ENCODE measurements at places on chromosomes 7 and 10.

GRCh38 chr10:116668446-116668845, 47.7 kb downstream of the PNLIPRP2 start:
- DNase-seq = no peak

DNA sequence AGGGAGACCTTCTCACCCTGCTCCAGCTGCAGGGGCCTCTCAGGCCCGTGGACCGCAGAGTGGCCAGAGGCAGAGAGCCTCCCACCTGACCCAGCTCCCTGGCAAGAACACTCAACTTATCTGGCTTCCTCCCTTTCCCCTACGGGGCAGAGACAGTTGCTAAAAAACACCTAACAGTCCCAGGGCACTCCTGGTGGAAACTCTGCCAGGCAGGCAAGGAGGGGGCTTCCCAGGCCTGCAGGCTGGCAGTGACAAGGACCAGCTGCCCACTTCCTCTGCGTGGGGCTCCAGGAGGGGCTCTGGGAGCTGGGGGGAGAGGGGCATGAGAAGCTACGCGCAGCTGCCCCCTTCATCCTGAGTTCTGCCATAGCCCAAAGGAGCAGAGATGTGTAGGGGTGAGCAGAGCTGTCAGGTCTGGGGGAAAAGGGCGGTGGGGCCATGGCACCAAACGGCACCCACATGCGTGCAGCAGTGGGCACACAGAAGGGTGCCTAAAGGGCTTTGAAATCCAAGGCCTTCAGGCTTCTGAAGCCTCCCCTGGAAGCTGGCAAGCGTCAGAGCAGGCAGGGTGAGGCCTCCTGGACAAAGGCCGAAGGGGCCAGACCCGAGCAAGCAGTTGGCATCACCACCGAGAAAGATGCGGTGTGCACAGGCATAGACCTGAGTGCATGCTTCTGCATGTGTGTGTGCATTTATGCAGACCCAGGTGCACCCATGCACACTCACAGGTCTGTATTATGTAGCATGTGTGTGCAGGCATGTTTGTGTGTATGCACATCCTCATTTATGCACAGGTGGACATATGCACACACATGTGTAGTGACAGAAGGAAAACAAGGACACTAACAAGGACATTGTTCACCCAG, 14.4 kb downstream of the SPOCK2 start:
- DNase-seq = no peak

- DNase-seq = no peak
Observed at GRCh38 chr10:130935128-130935439, 376.4 kb downstream of the TCERG1L start.

DNA sequence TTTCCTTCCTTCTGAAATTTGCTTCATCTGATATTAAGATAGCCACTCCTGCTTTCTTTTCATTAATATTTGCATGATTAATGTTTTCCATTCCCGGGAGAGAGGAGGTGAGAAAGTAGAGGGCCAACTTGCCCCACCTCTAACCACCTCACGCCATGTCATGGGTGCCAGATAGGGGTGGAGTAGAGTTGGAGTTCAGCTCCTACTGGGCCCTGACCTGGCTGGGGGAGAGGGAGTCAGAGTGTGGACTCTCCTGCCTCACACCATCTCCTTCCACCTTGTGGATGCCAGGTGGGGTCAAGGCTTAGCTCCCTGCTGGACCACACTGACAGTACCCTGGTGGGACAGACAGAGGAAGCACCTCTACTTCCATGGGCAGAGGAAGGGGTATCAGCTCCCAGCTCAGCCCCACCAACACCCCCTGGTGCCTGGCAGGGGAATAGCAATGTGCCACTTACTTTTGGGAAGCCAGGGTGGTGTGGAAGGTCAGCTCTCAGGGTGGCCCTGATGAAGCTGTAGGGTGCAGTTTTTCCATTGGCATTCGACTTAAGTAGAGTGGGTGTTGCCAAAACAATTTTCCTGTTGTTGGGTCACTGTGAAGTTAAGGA, 28.0 kb downstream of the CHST12 start:
- peak; percentile 10 for DNase-seq

DNA sequence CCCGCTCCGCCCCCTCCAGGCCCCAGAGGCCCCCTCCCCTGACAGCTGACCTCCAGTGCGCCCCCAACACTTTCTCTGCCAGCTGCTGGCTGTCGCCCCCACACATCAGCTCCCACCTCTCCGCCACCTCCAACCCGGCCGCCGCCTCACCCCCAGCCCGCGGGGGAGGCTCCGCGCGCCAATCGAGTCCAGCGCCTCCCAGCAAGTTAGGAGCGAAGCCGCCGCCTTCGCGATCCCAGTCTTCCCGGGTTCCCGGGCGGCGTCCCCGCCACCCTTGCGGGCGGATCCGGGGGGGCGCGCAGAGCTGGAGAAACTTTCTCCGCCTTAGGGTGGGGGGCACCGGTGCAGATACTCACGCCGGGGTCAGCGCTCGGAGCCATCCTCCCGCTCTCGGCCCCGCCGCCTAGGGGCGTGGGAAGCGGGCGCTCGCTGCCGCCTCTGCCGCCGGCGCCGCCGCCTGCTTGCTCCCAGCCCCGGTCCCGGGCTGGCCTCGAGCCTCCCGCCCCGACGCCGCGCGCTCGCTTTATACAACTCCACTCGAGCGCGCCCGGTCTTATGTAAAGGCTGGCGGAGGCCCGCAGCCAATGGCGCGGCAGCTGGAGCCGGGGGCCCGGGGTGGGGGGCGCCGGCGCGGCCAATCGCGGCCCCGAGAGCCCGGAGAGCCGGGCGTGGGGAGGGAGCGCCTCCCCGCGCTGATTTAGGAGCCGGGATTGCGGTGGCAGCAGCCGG, at the start of gene CRTAC1:
TSS of gene CRTAC1 (minus strand) at position 529 of the 729 bp plus-strand sequence. CDS start at position 380, 149 bp downstream.
- no peak for DNase-seq

DNA sequence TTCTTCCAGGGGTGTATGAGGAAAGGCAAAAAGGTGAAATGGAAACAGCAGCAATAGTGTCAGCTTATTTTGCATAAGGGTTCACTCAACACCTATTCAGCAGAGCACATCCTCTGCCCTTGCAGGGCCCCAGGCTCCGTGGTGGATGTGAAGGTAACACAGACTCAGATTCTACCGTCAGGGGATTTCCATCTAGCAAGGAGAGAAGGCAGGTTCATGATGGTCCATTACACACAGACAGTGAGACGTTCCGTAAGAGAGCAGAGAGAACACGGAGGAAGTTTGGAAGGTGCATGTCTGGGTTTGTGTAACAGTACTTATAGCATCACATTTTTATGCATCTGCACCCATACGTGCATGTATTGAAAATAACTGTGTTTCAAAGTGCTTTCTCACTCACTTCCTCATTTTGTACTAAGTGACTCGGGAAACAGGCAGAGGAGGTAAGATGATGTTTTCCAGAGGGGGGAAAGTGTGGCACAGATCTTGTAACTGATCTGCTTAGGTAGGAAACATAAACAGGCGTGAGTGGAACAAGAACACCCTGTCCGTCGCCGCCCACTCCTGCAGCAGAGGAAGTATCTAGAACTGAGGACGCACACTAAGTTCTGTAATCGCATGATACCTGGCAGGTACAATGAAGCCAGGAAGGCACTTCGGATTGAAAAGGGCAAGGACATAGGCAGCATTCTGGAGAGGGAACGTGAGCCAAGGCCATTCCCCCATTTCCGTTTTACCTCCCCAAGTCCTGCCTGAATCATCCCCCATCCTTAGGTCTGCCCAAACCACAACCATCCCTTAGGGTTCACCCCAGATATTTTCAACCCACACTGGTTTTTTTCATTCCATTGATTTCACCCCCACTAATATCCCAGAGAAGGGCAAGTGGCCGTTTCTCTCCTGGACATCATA, 1.0 kb upstream of the ENO4 start:
- DNase-seq = peak; percentile 19

- DNase-seq = no peak
Observed at GRCh38 chr10:26743091-26743490, 45.6 kb downstream of the PDSS1 start.

GRCh38 chr7:43844257-43844656, 25.1 kb downstream of the MRPS24 start:
- no peak for DNase-seq

GRCh38 chr7:7686811-7687508, 31.4 kb downstream of the RPA3 start:
- DNase-seq = no peak

DNA sequence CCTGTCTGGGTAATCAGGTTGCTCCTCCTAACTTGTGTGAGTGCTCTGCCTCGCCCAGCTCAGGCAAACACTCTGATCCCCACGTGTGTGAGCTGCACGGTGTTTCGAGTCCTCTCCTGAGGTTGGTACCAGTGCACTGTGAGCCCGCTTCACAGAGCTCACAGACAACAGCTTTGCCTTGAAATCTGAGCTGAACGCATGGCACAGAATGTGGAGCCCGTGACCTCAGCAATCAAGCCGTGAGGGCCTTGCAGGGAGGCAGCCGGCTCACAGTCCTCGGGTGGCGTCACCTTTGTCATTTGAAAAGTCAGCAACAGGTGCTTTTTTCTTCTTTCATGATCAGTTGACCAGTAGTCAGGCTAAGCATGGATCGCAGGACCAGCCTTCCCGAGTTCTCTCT, 60.2 kb upstream of the ADGRA1 start:
- no peak for DNase-seq

DNA sequence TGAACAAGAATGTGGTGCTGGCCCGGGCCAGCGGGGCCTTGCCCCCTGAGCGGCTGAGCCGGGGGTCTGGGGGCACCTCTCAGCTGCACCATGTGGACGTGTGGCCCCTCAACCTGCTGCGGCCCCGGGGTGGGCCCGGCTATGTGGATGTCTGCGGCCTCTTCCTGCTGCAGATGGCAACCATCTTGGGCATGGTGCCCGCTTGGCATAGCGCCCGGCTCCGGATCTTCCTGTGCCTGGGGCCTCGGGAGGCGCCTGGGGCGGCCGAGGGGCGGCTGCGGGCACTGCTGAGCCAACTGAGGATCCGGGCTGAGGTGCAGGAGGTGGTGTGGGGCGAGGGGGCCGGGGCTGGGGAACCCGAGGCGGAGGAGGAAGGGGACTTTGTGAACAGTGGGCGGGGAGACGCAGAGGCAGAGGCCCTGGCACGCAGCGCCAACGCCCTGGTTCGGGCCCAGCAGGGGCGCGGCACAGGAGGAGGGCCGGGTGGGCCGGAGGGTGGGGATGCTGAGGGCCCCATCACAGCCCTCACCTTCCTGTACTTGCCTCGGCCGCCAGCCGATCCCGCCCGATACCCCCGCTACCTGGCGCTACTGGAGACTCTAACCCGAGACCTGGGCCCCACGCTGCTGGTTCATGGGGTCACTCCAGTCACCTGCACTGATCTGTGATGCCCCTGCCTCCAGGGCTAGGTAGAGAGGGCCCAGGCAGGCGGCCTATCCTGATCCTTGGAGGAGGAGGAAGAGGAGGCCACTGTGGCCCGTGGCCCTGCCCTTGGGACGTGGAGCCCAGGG, 1.1 kb upstream of the TRIP6 start:
- no peak for DNase-seq

All from T follicular helper cell (primary cell).